Effector memory CD8-positive, alpha-beta T cell (primary cell): ENCODE measurements at places on chromosomes 2 and 18.

DNA sequence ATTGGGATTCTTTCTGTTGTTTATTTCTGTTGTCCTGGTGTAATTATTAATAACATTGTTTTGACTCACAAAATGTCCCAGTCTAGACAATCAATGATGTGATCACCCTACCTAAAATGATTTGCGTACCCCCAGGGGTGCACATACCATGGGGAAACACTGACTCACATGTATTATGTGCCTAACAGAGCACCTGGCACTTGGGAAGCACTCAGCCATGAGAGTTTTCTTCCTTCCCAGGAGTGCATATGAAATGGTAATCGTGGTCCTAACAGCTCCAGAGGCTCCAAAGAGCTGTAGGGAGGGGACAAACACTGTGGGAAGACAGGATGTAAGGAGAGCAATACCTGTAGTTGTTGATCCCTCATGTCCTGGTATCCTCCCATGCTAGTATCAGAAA, 187.8 kb upstream of the ERBB4 start:
- DNase-seq: no peak

DNA sequence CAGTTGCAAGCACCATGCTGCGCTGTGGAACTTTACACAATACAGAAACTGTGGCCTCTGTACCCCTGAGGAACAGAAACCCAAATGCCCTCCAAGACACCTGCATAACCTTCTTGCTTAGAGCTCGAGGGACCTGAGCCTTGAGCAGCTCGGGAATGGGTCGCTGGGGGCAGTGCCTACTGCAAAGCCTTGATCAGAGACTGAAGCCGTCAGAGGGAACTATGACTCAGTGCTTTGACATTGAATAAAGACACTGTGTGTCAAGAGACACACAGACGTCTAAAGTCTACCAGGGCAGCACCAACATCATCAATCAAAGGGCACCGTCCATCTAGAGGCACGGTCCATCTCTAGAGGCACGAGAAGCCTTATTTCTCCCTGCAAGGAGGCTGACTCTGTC, 30.6 kb downstream of the GPR45 start:
- DNase-seq: no peak

GRCh38 chr18:29311580-29311979, 1134.7 kb upstream of the CDH2 start:
- no peak for DNase-seq

DNA sequence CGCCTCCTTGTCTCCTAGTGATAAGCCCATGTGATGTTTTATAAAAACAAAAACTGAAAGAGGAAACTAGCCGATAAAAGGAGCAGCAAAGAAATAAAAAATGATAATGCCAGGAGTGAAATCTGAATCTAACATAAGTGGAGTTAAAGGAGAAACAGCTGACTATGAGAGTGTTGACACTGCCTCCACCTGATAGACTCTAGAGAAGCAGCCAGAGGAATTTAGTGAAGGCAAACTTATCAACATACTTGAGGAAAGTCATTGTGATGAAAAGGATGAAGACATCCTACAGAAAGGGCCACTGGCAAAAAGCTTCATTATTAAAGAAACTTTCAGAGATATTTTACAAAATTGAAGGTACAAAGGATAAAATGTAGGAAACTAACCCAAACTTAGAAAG, 1.9 kb downstream of the M1AP start:
- no peak for DNase-seq

GRCh38 chr2:118805064-118805690, 42.3 kb downstream of the EN1 start:
- no peak for DNase-seq

- no peak for DNase-seq
Observed at GRCh38 chr2:138187221-138187620, 222.9 kb downstream of the HNMT start.

GRCh38 chr18:73948497-73948896, 199.1 kb downstream of the FBXO15 start:
- no peak for DNase-seq

DNA sequence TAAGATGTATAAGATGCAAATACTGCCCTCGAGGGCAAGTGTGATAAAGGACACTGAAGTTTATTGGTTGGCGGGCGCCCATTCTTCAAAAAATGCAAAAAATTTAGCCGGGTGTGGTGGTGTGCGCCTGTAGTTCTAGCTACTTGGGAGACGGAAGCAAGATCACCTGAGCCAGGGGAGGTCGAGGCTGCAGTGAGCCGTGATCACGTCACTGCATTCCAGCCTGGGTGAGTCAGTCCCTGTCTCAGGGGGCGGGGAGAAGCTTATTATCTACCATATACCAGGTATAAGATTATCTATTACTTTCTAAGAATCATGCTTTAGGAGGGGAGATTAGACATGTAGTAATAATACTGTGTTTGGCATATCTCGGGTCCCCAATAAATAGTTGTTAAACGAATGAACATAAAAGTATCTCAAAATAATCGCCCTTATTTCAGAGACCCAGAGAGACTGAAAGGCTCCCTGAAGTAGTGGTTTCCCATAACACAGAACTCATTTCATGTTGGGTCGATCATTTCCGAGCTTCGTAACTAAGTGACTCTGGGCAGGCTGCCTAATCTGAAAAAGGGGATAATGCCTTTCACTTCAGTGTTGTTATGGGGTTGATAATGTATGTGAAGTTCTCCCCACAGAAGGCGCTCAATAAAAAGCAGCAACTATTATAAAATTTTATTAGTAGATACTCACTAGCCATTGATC, 1.2 kb upstream of the SELENOI start:
- DNase-seq: no peak

- DNase-seq: no peak
Observed at GRCh38 chr2:216201692-216202306, 92.7 kb downstream of the XRCC5 start.

GRCh38 chr2:238727585-238728329, 120.1 kb upstream of the TWIST2 start:
- no peak for DNase-seq

DNA sequence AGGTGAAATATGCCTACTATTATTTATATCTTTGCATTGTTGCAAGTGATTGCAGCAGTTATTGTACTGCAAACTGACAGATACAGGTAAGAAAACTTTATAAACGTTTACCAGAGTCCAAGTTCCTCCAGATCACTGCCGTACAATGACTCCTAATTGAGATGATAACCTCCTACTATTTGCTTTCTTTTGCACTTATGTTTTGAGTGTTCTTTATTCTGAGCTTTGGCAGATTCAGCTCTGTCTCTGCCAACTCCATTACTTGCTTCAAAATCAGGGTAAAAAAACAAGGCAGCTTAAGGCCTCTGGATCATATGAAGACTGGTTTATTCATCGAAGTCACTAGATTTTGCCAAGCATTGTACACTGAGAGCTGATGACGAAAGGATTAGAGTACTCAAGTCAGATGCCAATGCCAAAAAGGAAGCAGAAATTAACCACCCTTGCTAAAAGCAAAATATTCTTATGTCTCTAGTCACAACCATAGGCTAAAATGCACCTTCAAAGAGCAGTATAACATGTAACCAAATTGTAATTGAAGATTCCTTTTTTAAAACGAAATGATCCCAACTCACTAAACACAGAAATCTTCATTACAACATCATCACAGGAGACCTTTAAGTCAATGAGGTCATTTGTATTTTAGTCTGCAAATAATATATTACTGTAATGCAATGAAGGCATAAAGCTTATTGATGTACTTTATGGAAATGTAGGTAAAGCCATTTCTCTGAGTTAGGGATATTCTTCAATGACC, 10.5 kb upstream of the IKZF2 start:
- DNase-seq: no peak

DNA sequence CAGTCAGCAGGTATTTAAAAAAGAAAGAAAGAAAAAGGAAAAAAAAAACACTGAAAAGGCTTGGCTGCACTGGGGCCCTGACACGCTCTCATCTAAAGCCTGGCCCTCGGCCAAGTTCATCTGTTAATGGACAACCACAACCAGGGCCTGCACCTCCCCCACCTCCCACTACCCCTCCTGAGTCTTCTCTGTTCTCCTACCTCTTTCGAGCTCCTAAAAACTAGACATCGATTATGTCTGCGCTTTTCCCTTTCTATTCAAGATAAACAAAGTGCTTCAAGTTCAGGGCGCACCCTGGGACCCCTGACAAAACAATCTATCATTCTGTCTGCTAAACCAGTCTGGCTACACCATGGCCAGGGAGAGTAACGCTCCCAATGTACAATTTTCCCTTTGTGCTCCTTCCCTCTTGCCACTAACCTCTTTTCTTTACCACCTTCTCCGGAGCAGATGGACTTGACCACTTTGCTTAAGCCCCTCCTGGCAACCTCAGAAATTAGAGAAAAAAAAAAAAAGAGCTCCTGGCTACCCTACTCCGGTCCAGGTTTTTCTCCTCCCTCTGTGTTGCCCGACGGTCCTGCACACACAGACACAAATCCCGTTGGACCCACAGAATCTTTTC, 22.7 kb downstream of the BCL11A start:
- no peak for DNase-seq

GRCh38 chr2:196758474-196759377, 40.8 kb downstream of the GTF3C3 start:
- no peak for DNase-seq

- peak; percentile 62 for DNase-seq
Observed at GRCh38 chr18:48913201-48913600, 37.6 kb downstream of the SMAD7 start.

- DNase-seq: no peak
Observed at GRCh38 chr2:85400541-85401463, 9.4 kb downstream of the CAPG start.

DNA sequence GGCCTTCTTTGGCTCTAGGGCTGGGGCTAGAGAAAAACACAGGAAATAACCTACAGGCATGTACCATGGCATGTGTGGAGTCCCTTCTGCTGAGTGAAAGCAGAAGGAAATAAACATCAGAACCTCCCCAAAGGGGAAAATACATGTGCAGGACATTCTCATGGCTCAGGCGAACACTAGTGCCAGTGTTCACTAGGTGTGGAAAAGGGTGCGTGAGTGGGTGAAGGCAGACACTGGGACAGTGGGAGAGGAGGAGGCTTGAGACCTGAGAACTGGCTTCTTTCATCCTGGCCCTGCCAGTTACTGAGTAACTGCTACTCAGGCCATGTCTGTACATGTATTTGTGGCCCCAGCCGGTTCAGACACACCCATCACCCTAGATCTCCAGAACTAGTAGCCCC, 268.2 kb downstream of the PRKCE start:
- no peak for DNase-seq

DNA sequence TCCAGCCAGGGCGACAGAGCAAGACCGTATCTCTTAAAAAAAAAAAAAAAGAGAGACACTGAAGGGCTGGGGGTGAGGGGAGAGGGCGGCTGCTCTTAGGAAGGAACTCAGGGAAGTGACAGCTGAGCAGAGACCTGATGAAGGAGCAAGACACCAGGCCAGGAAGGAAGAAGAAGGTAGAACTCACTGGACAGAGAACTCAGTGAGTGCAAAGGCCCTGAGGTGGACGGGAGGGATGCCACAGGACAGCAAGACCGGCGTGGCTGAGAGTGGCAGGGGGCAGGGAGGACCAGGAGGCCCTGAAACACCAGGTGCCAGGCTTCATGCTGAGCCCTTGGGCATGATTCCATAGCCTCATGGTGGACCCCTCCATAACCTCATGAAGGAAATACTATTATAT, 18.2 kb downstream of the BIN1 start:
- no peak for DNase-seq

DNA sequence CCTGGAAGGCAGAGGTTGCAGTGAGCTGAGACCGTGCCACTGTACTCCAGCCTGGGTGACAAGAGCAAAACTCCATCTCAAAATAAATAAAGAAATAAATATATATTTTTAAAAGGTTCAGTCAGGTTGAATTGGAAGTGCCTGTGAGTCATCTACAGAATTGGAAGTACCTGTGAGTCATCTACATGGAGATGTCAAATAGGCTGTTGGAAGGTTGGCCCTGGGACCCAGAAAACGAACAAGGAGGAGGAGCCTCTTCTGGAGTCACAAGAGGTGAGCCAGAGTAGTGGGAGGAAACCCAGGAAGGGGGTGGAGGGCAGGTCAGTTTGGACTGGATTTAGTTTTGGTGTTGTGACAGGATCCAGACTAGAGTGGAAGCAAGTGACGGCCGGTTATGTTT, 15.2 kb upstream of the SCYGR1 start:
- no peak for DNase-seq

DNA sequence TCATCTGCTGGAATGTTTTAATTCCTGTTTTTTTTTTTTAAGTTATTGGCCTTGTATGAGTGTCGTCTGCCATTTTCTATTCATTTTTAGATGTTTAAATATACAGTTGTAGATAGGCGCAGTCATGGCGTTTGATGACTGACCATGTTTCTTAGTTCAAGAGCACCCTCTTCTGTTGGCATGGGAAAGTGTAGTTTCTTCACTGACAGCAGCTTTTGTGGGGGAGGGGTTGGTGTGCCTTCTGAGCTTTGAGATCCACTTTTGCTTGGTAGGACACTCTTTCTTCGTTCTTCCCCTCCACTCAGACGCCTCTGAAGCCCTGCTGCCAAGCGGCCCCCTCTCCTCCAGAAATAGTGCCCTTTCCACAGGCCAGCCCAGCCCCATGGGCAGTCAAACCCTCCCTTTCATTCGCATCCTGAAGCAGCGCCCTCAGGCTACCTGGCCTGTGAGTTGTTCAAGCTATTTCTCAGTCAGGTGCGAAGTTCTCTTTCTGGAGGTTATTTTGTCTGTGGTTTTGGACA, 492.0 kb downstream of the TNS1 start:
- no peak for DNase-seq

GRCh38 chr2:62231541-62231940, 35.6 kb downstream of the B3GNT2 start:
- no peak for DNase-seq
